ENCODE measurements at places on chromosomes 6 and 20.

- no peak for DNase-seq
Observed at GRCh38 chr6:146957181-146958093, 246.8 kb upstream of the STXBP5 start.

DNA sequence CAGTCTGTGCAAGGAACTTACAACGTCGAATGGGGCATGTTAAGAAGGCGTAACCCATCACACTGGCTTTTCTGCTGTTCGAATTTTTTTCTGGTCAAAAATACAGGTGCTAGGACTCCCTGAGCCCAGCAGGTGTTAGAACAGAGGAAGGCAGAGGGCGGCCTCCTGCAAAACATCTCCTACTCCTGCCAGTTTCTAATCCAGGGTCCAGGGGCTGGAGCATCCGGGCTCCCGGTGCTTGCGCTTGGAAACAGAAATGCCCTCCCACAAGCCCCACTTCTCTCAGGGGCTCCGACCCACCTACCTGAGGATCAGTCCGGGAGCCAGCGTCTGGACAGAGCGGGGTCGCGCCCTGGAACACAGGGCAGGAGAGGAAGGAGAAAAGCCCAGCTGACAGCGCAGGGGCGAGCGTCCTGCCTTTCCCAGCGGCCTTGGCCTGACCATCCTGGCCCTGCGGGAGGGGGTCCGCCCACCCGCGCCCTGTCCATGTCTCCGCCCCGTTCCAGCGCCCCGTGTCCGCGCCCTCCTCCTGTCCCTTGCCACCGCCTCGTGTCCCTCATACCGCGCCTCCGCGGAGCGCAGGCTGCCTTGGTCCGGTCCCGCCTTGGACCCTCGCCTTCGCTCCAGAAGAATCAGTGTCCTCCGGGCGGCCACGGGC, 14.8 kb upstream of the LPA start:
- no peak for DNase-seq

- no peak for DNase-seq
Observed at GRCh38 chr20:63785691-63786131, 45.4 kb downstream of the ZBTB46 start.

DNA sequence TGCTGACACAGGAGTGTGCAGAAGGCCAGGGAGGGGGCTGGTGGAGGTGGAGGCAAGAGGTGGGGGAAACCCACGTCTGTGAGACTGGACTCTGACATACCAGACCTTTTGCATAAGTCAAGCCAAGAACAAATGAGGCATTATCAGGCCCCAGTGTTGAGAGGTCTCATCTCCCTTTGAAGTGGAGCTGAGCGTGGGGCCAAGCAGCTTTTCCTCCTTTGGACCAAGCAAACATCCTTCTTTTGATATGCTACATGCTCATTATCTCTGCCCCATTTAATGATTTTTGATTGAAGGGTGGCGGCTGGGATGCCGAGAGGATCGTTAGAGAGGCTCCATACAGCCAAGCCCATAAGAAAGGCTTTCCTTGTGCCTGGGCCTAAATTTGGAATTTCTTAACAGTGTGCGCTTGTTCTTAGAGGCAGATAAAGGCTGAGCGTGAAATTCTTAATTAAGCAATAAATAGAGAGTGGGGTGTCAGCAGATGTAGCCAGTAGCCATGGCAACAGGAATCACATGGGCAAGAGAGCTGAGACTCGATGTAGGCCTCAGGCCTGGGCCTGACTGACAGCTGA, 244.5 kb downstream of the PKHD1 start:
- DNase-seq, result no peak

DNA sequence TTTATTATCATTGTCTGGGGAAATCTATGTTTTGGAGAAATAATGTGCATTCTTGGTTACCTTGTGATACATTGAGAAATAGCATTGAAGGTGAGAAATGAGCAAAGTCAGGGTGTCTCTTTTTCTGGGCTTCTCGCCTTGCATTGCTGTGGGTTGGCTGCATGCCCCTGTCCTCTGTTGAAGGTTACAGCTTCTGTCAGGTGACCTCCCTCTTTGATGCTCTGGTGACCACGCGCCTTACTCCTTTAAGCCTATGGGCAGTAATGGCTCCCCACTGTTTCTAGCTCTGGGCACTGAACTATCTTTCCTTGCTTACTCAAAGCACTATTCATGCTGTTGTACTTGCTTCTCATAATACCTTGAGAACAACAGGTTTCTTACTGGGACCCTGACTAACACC, 14.6 kb downstream of the ADGRB3 start:
- no peak for DNase-seq

DNA sequence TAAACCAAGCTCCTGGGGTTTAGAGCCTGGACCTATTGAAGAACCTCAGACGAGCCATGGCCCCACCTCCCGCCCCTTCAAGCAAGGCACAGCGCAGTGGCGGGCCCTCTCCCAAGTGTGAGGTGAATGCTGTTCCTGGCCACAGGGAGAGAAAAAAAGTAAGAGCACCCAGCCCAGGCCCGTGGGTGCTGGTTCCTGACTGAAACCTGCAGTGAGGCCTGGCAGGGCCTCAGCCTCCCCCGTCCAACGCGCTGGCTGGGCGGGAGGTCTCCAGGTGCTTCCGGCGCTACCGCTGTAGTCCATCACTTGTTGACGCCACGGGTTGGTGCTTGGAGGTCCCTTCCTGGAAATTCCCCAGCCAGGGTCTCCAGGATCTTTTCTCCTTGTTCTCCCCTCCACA, 5.5 kb upstream of the FAM83C start:
- no peak for DNase-seq
